ENCODE measurements at places on chromosomes 5 and 9.

DNA sequence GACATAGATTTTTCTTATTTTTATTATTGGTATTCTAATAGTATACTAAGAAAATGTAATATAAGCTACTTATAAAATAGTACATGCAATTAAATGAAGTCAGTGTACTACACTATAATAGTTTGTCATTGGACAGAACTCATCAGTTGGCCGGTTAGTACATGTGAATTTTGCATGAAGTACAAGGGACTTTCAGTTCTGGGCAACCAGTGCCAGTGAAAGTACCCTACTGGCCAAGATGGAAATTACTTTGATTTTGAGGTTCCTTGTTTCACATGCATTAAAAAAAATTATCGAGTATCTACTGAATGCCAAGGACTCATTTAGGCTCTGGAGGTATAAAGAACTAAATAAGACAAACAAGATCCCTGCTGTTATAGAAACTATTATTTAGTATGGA, 213.4 kb upstream of the ELL2 start:
- DNase-seq, result no peak

DNA sequence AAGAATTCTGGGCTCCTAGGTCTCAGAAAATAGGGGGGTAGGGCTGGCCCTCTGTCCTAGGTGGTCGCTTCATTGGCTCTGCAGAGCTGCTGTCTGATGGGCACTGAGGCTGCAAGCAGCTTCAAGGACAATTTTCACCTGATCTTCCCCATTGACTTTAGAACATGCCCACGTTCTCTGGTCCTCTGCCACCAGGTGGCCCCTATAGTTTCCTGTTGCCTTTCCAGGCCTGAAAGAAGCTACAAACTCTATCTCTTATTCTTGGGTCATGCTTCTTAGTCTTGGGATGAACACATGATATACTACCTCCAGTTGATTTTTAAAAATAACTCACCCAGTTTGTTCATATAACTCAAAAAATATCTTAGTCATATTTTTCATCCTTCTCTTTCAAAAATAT, 26.3 kb downstream of the SPZ1 start:
- DNase-seq, result no peak

DNA sequence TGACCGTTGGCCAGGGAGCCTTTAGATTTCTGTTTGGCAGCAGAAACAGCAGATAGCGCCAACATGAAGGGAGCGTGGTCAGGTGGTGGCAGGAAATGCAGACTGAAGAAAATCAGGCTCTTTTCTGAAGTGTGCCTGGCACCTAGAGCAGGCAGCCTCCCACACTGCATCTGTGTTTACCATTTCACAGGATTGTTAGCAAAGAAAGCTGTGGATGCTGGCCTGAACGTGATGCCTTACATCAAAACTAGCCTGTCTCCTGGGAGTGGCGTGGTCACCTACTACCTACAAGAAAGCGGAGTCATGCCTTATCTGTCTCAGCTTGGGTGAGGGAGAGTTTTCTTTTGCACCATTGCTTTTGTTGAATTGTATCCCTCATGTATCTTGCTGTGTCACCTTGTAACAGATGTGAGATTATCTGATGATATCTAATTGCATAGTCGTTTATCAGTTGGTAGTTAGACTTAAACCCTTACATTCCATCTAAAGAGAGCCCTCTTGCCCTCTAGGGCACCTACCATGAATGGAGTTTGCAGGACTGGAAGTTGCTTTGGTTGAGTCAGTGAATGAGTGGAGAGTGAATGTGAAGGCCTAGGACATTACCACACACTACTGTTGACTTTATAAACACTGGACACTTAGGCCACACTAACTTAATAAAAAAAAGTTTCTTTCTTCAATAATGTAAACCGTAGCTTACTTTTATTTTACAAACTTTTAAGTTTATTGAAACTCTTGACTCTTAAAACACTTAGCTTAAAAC, 42.8 kb downstream of the ACO1 start:
- no peak for DNase-seq

DNA sequence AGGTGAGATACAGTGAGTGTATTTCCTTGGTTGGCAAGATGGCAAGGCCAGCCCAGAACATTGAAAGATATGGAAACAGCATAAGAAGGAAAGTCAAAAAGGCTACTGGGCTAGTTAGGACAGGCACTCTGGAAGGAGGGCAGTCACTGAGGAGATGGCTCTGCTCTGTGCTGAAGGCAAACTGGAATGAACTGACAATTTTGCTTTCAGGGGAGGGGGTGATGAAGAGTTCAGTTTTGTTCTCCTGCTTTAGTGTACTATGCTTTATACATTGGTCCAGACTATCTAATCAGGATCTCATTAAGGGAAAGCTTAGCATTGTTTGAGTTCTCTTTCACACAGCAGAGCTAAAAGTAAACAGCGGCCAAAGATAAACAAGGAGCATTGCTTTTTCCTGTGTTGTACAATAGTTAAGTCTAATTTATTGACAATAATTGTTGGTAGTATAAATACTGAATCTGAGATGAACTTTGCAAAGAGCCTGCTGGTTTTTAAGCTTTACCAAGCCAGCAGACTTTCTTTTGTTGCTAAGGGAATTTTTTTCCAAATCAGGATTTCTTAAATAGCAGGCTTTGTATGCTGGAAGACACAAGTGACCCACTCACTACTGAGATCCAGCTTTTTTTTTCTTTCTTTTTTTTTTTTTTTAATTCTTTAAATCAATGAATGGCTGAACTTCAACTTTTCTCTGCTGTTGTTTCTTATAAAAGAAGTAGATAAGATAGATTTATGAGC, 355.5 kb downstream of the ARRDC3 start:
- DNase-seq, result no peak

DNA sequence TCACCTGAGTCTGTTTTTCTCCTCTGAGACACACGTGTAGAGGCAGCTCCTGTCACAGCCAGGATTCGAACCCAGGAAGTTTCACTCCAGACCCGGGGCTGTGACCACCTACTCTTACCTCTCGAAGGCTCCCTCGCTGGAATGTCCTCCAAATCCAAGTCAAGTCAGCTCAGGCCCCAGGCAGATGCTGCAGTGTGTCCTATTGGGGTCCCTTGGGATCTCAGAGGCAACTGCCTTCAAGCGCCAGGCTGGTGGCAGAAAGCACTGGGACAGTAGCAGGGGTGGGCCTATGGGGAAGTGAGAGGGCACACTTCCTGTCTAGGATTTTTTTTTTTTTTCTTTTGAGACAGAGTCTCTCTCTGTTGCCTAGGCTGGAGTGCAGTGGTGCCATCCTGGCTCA, 762 bp upstream of the ST6GALNAC4 start:
- no peak for DNase-seq

GRCh38 chr5:176536132-176536901, 885 bp downstream of the RNF44 start:
- DNase-seq, result peak; percentile 64

- DNase-seq, result no peak
These were observed 44.7 kb upstream of the IL17B start for GRCh38 chr5:149423794-149424268.

DNA sequence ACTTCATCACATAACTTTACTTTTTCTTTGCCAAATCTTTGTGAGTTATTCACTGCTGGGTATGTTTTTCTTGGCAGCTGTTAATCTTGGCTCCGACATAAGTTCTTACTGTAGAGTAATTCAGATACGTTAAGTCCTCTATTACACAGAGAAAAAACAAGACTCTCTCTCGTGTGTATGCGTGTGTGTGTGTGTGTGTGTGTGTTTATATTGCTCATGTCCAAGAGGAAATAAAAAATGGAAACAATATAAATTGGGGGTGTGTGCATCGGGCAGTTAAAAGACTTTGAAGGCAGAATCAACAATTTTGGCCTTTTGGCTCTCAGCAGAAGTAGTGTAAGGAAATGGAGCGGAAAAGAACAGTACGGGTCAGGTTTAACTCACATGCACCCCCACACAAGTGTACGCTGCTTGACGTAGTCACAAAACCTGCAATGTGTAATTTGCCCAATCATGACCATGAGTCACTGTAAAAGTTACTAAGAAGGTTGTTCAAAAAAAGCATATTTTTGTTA, 67.2 kb upstream of the IFNE start:
- no peak for DNase-seq

GRCh38 chr9:109716631-109717030, 63.4 kb upstream of the PALM2AKAP2 start:
- DNase-seq, result no peak

DNA sequence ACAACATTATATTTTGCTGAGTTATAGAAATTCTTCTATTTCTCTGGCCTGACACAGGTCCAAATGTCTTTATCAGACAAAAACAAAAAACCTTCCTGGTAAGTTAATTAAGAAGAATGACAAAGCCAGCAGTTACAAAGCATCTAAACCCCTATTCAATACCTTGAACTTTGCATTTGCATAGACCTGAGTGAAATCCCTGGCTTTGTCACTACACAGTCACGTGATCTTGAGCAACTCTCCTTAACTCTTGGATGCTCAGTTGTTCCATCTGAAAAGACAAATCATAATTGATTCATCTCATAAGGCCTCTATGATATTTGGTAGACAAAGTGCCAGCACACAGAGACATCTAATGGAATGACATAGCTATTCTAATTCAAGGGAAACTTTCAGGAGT, 166.6 kb upstream of the PPP1R2B start:
- no peak for DNase-seq

DNA sequence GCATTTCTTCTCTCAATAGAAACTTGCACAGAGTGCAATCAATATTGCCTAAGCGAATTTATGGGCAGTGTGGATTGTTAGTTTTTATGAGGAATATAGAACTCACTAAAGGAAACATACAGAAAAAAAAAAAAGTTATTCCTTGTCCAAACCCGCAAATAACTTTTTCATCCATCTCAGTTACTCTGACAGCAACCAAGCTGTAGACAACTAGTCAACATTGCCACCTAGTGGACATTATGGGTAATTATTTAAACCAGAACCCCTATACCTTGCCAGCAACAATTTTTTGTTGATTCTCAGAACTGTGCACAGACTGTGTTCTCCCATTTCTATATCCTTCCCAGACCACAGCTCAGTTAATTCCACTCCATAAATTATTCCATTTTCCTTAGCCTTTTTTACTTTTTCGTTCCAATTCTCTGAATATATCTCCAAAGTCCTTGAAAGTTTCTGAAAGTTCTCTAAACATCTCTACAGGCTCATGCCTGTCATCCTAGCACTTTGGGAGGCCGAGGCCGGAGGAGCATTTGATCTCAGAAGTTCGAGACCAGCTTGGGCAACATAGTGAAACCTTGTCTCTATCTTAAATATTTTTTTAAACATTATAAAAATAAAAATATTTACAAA, 2.6 kb upstream of the AFAP1L1 start:
- DNase-seq, result no peak

DNA sequence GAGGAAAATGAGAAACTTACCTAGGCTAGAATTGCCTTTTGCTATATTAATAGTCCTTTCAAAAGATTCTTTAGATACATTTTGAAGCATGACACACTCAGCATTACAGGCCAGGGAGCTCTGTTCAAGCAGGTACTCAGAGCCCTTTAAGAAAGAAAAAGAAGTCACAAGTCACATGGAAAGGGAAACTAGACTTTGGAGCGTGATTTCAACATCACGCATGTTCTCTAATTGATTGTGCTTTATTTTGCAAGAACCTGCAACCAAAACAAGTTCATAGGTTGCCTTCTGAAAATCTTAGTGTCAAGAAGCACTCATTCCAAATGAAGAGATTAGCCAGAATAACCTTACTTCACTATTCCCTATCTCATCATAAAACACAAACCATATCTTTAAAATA, 103.8 kb downstream of the MPDZ start:
- DNase-seq, result no peak

DNA sequence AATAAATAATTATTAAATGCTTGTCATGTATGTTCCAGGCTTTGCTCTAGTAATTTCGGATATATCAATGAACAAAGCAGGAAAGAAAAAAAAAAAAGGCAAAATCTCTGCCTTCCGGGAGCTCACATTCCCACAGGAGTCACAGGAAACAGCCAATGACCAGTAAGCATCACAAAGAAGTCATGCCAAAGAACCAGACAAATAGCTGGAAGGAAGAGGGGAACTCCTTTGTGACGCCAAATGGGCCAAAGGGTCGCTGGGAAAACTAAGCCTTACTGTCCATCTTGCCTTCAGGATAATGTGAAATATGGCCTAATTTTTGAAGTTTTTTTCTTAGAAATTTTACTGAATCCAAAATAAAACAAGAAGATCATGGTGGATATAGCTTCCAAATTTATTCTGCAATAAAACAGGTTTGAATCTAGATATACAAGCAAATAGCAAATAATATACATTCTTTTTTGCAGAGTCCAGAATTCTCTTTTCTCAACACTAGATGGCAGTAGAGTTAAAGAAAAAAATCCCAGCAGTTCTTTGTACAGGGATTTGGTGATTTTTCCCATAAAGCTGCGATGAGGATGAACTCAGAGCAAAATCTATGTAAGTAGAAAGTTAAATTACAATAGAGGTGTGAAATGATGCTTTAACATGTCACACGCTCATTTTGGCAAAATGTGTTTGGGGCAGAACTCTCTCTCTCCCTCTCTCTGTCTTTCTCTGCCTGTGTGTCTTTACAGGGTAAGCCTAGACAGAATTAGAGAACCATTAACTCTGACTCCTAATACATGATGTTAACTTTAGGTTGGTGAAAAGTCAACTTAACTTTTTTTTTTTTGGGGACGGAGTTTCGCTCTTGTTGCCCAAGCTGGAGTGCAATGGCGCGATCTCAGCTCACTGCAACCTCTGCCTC, 60.0 kb upstream of the TUT7 start:
- DNase-seq, result no peak

DNA sequence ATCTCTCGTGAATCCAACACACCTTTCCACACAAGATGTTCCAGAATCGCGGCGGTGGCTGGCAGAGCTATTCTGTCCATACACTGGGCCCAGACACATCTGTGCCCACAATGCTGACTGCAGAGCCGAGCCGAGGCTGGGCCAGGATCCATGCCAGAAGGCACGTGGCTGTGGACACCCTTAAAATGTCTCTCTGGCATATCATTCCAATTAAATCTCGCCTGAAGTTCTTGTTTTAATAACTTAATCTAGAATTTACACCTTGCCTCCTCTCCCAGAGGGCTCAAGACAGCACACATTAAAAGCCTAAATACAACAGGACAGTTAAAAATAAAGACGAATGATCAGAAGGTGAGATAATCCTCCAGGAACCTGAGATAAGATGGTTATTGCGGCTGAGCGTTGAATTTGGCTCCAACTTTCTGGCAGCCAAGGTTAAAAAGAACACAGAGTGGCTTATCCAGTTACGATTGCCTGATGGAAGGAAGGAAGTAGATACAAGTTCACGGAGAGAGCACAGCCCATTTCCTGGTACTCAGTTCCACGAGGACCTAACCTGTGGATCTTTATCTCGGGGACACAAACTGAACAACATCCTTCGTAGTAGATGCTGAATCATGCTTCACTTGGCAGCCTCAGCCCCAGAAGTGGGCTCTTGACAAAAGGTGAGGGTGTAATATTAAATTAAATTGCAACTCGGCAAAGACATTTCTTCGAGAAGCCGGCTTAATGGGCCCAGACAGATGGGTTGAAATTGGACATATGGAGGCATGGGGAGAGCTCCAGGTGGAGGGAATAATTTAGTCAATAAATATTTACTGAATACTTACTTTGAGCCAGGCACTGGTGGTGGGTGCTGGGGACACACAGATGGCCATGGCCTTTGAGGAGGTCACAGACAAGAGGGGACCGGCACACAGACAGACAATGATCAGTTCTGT, 86.0 kb upstream of the TBC1D2 start:
- no peak for DNase-seq

- DNase-seq, result no peak
These were observed 53.5 kb downstream of the TLR4 start for GRCh38 chr9:117757561-117758190.

GRCh38 chr5:154898210-154898609, 39.8 kb downstream of the CNOT8 start:
- no peak for DNase-seq

GRCh38 chr5:81579262-81579924, 171.5 kb downstream of the SSBP2 start:
- DNase-seq, result no peak

Data from activated CD4-positive, alpha-beta T cell treated with anti-CD3 and anti-CD28 coated beads for 1 hour (primary cell).